ENCODE measurements at places on chromosomes 6 and 20.

GRCh38 chr20:63281742-63282665, 9.4 kb downstream of the ARFGAP1 start:
- no peak for DNase-seq

DNA sequence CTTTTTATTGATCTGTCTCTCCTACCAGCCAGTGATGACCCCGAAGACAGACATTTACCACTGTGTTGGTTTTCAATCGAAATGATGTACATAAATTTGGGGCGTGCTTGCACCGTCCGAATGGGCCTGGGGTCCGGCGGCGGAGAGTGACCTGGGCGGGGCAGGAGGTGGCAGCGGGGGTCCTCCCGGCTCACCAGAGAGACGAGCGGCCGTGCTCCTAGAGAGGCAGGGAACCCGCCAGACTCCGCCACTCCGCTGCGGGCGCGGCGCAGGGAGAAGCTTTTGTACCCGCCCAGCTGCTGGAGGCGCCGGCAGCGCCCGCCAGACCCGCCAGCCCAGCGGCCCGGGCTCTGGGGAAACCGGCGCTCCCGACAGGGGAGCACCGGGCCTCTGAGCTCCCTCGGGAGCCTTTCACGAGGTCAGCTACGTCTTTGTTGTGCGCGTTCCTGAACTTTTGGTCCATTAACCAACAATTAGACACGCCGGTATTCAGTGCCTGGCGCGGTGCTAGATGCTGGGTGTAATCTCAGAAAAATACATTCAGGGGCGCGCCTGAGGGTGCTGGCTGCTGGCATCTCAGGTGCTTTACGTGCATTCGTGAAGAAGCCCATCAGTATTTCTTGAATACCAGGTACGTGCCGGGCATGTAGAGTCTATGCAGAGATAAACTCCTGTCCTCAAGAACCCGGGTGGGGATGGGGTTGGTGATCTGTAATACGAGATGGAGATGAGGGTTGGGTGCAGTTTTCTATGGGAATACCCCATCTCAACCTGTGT, at the start of gene PGBD1:
Gene PGBD1, plus strand, starts transcription at position 285 of the 777 bp plus-strand sequence. CDS start 2,242 bp downstream, outside the sequence.
- peak; percentile 39 for DNase-seq

- DNase-seq = no peak
These were observed 222.1 kb downstream of the LAMA2 start for GRCh38 chr6:129105035-129105434.

GRCh38 chr6:151747896-151748295, 59.6 kb upstream of the ESR1 start:
- DNase-seq = no peak

- DNase-seq = no peak
These were observed at the start of gene EZR for GRCh38 chr6:158819213-158819976. TSS of gene EZR (minus strand) at chr6:158819368. CDS start at chr6:158818093, 1,275 bp downstream.

GRCh38 chr6:35236223-35236622, 22.5 kb downstream of the SCUBE3 start:
- DNase-seq = no peak

GRCh38 chr6:5150551-5151075, 65.5 kb downstream of the PPP1R3G start:
- no peak for DNase-seq

DNA sequence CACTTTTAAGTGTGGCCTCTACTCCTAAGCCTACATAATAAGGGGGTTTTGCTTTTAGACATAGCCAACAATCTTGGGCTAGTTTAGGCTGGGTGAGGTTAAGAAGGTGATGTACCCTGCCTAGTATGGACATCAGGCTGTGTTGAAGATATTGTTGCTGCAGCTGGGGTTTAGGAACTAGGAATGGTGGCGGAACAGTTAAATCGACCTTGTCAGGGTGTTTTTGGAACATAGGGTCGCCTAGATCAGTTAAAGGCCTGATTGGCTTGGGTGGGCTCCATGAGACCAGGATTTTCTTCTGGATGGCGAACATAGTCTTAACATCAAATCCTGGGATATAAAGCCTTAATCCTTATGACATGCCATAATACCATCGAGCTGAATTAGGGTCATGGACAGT, 156.1 kb downstream of the TRIM27 start:
- no peak for DNase-seq

- DNase-seq = no peak
These were observed 20.0 kb downstream of the ZNF341 start for GRCh38 chr20:33751775-33752174.

GRCh38 chr6:1590580-1590979, 19.1 kb upstream of the FOXC1 start:
- DNase-seq = no peak

DNA sequence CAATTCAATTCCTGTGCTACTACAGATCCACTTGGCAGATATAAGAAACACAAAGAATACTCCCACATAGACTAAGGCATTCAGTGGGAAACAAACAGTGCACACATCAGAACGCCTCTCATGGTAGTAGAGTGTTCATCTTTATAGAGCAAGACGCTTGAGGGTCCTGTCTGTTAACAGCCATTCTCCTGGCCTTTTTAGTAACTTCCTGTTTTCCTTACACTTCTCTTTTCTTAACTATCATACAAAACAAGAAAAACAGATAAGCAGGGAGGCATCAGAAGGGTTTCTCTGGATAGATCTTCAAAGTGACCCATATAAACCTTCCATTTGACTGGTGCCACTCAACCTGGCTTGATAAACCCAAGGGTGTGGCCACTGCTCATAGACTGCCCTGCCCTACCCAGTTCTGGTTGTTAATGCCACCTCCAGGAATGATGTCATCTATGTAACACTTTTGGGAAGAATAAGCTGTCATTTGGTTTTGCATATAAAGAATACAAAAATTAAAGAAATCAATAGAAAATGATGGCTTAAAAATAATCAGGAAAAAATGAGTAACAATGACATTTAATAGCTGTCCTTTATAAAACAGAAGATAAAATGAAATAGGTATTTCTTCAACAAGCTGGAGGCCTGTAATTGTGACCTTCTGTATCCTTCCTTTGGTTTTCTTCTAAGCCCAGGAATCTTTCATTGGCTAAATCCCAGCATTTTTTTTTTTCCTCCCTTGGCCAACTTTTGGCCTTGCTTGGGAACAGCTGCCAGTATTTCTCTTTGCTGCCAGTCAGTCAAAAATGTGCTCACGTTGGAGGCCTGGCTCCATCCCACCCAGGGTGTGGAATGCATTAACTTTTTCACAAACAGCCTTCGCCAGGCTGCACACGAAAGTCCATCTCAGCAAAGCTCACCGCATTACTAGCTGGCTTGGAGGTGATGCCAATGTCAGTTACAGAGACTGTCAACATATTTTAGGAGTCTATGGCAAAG, 103.5 kb downstream of the GJA10 start:
- no peak for DNase-seq

DNA sequence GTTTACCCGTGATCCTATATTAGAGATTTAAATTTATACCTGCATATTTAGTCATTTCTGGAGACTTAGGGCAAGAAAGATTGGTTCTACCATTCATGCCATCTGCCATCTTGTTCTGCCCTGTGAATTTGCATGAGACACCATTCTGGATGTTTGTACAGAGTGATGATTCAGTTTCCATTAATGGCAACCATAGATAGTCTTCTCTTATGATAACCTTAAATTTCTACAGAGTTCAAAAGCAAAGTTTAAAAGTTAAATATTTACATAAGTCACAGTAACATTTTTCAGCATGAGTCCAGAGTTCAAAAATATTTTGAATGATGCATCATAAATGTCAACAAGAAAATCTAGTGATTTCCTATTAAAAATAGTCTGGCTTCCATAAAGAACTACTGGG, 23.2 kb downstream of the PLCB1 start:
- DNase-seq = no peak

- no peak for DNase-seq
These were observed 36.9 kb upstream of the STMND1 start for GRCh38 chr6:17064975-17065374.

DNA sequence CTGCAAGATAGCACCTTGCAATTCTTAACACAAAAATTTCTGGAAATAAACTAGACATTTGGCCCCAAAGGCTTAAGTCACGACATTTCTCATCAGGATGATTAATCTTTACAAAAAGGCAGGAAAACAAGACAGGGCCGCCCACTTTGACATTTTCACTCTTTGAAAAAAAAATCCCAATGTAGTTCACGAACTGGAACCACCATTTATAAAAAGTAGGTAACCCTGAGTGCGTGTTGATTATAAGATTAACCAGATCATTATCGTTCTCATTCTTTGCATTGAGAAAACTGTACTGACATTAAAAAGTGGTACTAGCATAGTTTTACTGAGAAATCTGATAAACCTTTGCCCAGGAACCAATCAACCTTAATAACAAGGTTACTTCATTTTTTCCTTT, 108.8 kb downstream of the HUS1B start:
- no peak for DNase-seq

GRCh38 chr6:52284131-52284459, 447 bp downstream of the MCM3 start:
- no peak for DNase-seq

DNA sequence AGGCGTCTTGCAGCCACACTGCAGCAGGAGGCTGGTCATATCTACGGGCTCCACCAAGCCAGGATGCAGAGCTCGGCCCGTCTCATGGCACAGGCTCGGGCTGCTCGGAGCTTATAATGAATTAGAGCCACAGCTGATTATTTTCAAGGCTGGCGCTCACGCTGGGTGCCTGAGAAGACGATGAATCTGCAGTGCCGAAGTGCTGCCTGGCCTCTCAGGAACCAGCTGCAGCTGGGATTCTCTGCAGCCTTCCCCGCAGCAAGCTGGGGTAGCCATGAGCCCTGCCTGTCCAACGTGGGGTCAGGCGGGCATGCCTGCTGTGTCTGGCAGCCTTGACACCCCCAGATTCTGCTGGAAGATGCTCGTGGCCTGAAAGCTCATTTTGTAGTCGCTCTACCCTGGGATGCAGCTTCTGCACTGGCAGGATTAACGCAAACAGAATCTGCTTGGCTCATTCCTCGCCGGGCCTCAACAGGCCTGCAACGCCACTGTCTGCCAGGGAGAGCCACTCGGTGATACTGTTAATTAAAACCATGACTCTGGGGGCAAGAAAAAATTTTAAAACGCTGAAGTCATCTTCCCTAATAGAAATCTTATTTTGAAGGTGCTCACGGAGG, 104.3 kb downstream of the CDH26 start:
- no peak for DNase-seq

GRCh38 chr6:151310852-151311767, 71.3 kb downstream of the AKAP12 start:
- no peak for DNase-seq

- DNase-seq = no peak
These were observed 30.5 kb downstream of the SPDEF start for GRCh38 chr6:34525431-34526175.
